ENCODE measurements at places on chromosomes 6 and 20. TPM values are rescaled to one million over a fixed set of nuclear protein-coding genes. Genes with fewer than 3 reads are reported as not detected.

FAM217A gene
- not detected for total RNA-seq

MUC22 gene
- total RNA-seq = not detected

HUS1B gene
- total RNA-seq = 0.68 TPM

PTK6 gene
- 0.28 TPM for total RNA-seq

EFCAB8 gene
- total RNA-seq = not detected

PCNA gene
- total RNA-seq = 24.6 TPM

PROCR gene
- 12.4 TPM for total RNA-seq

GRCh38 chr6:9851541-9852380, 563.1 kb downstream of the TFAP2A start:
- no peak for DNase-seq

DNA sequence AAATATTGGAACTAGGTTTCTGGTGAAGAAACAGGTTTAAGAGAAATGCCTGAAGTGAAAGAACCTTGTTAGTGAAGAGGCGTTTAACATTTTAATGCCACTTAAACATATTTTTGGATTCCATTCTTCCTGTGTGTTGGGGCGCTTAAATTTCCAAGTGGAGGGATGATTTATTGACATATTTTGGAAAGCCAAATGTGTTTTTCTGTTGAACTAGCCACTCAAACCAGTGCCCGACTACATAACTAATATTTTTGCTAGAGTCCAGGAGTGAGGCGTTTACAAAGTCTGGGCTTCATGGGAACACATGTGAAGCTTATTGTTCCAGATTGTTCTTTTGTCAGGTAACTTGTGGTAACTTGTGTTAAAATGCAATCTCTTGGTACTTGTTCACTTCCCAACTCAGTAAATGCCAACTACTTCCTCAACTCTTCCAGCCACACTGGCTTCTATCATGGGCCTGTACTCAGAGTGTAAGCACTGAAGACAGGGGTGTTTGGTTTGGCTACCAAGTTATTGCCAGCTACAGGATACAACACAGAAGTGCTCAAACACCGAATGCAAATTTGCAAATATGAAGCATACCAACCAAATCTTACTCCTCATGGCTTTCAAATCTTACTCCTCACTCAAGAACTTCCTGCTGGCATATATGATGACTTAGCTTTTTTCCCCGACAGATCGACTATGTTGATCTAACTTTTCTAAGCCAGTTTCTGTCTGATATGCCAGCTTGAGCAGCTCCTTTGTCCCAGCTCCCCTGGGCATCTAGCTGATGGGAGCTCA, 2.0 kb upstream of the ZNFX1 start:
- no peak for DNase-seq

- no peak for DNase-seq
Observed at GRCh38 chr6:164532198-164533044, 777.0 kb downstream of the C6orf118 start.

GRCh38 chr6:90369024-90369519, 72.4 kb upstream of the BACH2 start:
- peak; percentile 88 for DNase-seq

DNA sequence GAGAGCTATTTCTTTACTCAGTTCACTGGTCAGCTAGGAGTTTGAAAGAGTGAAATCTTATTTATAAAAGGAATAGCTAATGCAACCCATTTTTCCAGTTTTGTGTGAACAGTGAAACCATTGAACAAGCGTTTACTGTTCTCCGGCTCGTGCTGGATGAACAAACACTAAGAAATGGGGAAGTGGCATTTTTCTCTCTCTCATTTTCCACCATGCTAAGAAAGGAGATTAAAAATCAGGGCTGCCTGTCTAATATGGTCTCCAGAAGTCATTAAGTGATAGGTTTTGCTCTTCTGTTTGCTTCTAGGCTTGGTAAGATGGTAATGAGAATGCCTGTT, 774 bp upstream of the SFT2D1 start:
- DNase-seq = no peak

DNA sequence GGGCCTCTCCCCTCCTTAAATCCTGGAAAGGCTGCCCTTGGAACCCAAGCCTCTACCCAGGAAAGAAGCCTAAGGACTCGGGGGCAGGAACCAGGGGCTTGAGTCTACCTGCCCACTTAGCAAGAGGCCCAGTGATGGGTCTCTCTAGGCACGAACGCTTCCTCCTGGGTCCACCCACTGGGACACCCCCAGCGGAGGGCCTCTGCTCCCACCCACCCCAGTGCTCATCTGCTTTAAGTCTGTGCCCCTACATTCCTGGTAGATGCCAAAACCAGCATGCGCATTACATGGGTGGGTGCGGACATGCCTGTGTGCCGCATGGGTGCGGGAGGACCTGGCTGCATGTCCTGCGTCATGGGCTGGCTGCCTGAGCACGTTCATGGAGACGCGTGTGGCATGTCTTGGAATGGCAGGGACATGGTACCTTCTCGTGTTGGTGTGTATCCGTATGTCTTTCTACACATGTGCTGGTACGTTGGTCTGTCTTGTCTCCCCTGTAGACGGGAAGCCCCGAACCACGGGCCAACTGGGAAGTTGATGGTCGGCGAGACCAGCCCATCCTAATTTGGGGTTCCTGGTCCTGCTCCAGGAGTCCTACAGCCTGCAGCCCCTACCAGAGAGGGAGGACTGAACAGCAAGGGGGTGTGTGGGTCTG, 29.3 kb downstream of the SNPH start:
- peak; percentile 46 for DNase-seq

GRCh38 chr6:163427498-163428254, 13.2 kb downstream of the QKI start:
- DNase-seq = no peak

GRCh38 chr6:70857387-70858077, 99.3 kb downstream of the B3GAT2 start:
- DNase-seq = no peak

DNA sequence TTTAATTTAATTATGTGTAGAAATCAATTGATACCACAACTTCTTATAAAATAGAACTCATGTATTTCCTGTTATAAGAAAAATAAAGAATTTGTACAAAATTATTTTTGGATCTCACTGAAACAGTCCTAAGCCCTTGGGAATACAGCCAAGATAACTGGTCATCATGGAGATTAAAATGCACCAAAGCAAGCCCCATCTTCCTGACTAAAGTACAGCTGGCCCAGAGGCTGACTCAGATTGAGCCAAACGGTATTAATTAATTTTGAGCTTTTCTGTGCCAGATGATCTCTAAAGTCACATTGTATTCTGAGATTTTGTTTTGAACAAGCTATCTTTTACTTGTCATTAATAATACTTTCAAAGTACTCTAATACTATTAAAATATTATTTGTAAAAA, 978.5 kb downstream of the TBC1D32 start:
- no peak for DNase-seq

DNA sequence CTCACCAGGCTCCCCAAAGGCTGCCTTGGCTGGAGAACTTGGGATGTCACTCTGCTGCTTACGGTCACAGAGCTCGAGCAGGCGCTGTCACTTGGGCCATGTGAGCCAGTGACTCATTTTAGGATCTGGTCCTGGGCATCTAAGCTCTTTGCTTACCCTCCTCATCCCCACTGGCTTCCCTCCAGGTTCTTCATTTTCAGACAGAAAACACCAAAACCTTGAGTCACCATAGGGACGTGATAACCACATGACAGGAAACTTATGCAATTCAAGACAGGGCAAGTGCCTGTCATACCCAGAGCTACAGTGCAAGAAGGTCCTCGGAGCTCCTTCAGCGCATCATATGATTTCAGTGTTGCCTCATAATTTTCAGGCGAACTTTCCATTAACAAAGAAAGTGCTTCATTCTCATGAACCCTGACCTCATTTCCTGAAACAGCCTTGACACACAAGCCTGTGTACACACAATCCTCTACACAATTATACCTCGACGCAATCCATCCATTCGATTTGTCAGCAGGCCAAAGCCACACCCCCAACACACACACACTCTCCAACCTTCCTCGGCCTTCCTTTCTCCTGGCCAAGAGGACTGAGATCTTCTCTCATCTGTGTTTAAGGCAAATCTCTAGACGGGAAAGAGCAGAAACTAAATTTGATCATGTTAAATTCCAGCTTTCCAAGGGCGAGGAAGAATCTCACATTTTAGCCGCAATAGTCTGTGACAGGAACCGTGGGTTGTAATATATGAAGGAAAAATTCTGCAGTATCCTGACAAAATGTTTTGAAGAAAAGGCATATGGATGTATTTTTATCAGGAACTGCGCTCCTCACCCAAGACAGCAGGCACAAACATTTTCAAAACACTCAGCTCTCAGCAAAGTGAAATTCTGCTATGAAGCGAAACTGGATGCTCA, 25.3 kb downstream of the TBC1D7 start:
- peak; percentile 78 for DNase-seq

DNA sequence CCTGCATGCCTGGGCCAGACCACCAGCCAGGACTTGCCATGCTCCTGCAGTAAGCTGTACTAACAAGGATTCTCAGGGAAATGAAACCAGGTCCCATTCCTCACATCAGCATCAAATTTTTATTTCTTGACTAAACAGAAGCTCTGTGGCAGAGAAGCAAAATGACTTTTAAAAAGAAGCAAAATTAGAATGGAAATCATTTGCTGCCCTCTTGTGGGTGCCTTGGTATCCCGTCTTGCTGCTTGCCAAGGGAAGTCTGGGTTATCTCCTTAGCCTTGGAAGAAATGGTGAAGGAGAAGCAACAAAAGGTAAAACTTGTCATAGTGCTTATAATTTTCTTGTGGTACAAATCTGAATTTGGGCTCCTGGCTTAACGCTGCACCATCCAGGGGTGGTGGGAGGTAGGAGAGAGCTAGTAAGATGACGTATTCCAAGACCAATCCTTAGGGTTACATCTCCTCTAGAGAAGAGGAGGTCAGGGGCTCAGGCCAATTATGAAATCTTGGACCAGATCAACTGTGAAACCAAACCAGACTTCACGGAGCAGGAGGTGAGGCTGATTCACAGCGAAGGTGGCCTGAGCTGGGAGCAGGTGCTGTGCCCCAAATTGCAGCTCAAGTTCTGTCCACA, 107.5 kb downstream of the FAXC start:
- DNase-seq = no peak

GRCh38 chr6:73728548-73729205, 32.7 kb downstream of the CD109 start:
- DNase-seq = no peak

- DNase-seq = no peak
Observed at GRCh38 chr6:157283330-157283898, 39.9 kb downstream of the TMEM242 start.

DNA sequence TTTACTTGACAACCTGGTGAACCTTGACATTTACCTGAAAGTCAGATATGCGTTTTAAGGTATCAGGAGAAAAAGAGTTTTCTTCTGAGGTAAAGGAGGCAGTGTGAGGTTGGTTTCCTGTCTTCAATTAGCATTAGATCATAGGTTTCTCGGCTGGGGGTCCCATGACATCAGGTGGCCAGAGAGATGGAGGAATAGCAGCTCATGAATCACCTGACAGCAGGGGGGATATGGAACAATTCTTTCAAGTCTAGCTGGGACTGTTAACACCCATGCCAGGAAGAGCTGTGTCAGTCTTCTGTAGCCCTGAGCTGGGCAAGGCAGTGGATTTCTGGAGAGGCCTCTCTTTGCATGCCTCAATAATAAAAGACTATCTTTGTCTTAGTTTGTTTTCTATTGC, 108.0 kb upstream of the TMEM170B start:
- no peak for DNase-seq

DNA sequence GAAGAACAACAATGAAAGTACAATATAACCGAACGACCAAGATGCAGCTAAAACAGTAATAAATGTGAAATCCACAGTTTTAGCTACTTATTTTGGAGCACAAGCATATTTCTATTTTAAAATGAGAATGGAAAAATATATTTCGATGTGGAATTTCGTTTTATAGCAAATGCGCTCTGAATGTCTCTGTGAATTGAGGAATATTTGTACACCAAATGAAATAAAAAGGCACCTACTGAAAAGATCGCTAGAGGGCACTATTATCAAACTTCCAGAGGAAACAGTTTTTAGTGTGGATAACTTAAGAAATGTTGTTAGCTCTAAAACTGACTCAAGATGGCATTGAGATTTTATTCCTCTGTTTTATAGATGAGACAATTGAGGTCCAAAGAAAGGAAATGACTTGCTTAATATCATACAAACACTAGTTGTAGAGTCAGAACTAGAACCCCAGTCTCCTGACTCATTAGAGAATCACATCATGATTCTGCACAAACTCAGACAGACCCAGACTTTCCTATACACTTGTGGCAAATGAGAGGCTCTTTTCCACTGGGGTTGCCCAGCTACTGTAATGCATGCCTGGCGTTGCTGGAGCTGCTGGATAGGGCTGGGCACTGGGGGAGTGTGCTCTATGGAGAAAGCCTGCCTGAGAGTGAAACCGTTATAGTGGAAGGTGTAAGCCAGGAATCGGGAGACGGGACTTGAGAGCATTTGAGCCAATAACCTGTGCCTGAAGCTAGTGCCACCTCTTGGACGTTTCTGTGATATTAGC, 51.9 kb downstream of the GCLC start:
- DNase-seq = no peak

DNA sequence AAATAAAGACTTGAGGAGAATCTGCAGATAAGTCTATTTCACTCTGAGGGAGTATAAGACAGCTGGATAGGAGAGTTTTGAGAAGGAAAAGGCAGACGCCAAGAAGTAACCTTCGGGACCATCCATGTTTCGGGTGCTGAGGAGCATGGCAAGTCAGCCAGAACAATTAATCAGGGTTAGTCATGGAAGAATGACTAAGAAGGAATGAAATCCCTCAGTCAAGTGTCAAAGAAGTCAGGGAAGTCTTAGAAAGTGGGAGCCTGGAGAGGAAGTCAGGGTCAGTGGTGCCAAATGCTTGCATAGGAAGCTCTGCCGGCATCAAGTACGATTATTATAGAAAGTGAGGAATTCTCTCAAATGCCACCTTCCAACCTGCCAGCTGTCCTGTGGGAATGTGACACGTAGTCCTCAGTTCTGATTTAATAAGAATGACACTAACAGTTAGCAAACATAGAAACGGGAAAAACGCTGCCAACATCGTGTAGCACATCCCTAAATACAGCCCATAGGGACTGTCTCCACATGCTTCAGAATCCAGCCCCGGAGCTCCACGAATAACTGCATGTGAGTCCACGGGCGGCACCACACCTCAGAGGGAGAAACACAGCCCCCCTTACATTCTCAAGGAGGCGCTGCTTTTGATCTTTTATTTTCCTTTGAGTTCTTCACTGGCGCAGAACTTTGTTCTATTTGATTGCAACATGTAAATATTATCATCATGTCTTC, 602.7 kb downstream of the PRKN start:
- no peak for DNase-seq

- DNase-seq = peak; percentile 71
Observed at GRCh38 chr6:137309078-137309762, 90.0 kb upstream of the IFNGR1 start.

DNA sequence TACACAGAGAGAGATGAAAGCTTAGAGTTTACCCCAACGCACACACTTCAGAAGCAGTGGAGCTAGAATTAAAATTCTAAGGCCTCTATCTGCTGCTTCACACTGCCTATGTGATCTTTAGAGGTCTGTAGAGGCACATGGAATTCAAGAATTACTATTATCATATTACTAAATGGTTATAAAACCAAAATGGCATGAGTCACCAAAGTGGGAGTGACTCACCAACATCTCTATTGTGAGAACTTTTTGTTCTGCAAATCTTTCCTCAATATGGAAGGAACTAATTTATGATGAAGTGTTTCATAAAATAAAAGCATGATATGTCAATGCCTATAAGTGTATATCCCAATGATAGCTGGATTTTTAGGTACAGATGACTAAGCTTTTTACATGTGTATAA, 28.5 kb upstream of the TMEM244 start:
- DNase-seq = no peak

Data from sigmoid colon (tissue), 7 donors.